ENCODE measurements at places on chromosomes 5 and 9. TPM values are rescaled to one million over a fixed set of nuclear protein-coding genes. Genes with fewer than 3 reads are reported as not detected.
A peak's percentile ranks its signal among the peaks of the same experiment; 100 is the strongest.

DNA sequence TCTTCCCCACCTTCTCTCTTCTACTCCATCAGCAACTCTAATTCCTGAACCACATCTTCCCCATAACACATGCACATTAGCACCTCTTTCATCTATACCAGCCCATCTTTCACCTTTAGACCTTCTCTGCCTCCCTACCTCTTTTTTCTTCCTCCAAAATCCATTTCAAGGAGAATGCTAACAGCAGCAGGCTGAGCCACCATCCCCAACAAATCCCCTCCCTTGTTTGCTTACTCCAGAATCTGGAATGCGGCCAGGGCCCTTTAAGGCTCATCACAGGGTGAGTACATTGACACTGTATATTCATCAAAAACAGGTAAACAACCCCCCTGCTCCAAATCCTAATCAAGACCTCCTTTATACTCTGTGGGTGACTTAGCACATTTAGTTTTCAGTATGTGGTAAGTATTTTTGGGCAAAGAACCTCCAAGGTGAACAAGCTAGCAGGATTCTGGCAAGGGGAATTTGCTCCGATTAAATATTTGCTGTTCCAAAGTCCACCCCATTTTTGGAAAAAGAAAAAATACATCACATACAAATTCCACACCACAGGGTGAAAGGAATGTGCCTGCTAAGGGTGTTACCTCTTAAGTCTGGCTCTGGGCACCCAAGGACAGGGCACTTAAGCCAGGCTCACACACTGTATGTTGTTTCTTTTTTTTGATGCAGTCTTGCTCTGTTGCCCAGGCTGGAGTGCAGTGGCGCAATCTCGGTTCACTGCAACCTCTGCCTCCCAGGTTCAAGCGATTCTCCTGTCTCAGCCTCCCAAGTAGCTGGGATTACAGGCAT, 71.4 kb downstream of the SERINC5 start:
- DNase-seq, result peak; percentile 92

DNA sequence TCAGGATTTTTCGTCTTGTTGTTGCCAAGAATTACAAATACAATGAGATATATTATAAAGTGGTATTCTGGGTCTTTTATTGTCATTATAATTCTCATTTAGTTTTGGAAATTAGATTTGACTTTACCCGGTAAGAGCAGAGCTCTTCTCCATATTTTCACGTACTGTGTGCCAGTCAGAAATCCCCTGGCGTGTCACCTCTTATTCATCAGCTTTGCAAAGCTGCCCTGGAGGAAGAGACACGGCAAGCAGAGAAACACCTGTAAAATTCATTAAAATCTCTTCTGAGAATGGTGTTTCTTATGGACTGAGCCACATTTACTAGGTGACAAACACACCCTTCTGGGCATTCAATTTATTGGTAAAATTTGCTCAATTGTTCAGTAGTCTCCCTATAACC, 440.4 kb downstream of the HINT1 start:
- DNase-seq, result no peak

DNA sequence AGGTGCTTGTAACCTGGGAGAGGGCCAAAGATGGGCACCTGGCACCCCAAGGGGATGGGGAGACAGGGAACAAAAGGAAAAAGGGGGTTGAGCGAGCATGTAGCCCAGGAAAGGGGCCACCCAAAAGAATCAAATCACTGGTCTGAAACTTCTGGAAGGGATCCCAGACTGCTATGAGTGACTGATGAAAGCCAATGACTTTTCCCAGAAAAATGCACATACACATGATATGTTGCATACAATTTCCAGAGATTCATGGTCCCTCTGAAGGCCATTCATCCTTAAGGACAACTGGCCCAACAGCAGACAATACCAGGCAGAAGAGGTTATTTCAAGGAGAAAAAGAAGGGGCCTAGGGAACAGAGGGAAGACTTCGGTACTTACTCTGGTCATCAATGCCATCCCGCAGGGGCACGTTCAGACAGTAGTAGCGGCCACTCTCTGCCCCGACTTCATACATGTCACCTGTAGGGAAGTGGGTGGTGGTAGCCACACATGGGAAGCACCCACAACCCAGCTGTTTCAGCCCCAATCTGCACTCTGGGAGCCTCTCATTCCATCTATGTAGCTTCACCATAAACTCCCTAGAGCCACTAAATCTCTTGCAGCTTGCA, 8.4 kb downstream of the HDAC3 start:
- DNase-seq, result no peak

- DNase-seq, result no peak
These were observed 12.1 kb upstream of the POC5 start for GRCh38 chr5:75729321-75729720.

DNA sequence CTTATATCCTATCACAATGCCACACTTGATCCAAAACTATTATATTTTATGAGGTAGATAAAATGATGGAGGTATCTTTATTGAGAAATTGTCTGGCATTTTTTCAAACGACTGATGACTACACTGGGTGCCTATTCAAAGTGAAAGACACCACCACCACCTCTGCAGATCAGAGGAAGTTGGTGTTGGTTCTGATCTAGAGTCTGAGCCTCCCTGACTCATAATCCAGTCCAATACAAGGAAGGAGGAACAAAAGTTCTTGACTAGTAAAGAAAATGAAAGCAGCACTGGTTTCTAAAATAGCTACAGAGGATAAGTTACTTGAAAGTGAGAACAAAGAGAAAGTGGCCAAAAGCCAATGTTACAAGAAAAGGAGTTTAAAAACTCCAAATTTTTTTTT, 139.9 kb downstream of the RFX3 start:
- no peak for DNase-seq

DNA sequence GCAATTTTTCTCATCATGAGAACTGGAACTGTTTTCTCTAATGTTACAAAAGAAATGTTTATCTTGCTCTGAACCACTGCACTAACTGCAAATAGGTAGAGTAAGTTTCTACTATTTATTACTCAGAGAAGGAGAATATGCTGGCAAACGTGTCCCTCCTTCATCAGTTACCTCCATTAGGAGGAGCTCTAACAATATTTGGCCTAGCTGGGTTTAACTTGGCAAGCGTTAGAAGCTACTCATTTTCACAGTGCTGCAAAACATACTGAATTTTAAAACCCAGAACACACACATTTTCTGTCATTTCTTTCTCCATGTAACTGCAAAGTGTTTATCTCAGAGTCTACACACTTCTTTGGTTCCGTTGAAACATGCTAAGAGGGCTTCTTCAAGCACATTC, 101.0 kb upstream of the GABRG2 start:
- DNase-seq, result peak; percentile 66

GRCh38 chr9:6230037-6230780, 14.6 kb downstream of the IL33 start:
- no peak for DNase-seq

GRCh38 chr5:131148835-131149234, 16.2 kb downstream of the HINT1 start:
- no peak for DNase-seq

- DNase-seq, result no peak
These were observed 103.3 kb downstream of the SYK start for GRCh38 chr9:90904706-90905478.

GRCh38 chr9:72674961-72675360, 153.6 kb downstream of the TMC1 start:
- DNase-seq, result no peak

DNA sequence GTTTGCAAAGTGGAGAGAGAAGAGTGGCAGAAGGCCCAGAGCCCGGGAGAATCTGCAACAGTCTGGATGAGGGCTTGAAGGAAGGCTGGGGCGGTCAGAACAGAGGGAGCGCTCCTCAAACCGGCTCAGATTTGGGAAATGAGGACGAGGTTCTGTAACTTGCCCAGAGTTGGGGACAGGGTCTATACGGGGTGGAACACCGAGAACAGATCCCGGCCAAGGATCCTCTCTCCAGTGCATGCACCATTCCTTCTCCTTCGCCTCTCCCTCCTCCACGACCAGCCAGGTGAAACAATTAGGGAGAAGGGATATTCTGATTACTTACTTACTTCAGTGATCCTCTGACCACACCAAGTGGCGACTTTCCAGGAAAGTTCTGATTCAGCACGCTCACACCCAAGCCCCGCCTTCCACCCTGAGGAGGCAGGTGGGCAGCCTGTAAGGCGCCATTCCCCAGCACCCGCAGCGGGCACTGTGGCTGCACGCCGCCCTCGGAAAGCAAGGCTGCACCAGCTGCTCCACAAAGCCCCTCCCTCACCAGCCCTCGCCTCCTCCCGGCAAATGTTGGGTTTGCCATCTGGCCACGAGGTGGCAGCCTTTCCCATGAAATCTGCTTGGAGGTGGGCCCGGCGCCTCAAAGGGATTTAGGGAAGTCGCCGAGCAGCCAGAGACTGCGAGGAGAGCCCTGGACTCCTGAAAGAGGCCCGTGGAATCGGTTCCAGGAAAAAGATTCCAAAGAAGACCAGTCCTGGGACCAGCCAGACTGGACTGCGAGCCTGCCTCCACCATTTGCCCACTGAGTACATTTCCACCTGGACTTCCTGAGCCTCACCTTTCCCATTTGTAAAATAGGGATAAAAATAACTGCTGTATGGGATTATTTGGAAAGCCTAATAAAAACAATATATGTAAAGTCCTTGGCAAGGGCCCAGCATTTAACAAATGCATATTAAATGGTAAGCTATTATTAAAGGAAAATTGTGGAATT, 22.2 kb upstream of the WWC1 start:
- peak; percentile 96 for DNase-seq

GRCh38 chr5:132302413-132302812, 8.2 kb downstream of the SLC22A4 start:
- DNase-seq, result no peak

- DNase-seq, result peak; percentile 89
These were observed 180.0 kb upstream of the IL12B start for GRCh38 chr5:159510282-159510681.

DNA sequence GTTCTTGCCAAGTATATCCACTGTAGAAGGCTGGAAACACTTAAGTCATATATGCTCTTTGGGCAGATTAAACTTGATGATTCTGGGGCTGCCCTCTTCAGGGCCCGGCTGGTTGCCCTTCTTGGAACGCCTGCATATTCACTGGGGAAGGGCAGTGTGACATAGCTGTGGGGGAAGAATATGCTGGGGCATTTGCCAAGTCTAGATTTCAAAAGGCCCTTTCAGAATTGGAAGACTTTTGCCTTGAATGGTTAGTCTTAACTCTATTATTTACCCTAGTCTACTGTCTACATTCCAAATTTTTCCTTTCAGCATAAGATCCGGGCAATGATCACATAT, 161.2 kb upstream of the PITX1 start:
- DNase-seq, result no peak

DNA sequence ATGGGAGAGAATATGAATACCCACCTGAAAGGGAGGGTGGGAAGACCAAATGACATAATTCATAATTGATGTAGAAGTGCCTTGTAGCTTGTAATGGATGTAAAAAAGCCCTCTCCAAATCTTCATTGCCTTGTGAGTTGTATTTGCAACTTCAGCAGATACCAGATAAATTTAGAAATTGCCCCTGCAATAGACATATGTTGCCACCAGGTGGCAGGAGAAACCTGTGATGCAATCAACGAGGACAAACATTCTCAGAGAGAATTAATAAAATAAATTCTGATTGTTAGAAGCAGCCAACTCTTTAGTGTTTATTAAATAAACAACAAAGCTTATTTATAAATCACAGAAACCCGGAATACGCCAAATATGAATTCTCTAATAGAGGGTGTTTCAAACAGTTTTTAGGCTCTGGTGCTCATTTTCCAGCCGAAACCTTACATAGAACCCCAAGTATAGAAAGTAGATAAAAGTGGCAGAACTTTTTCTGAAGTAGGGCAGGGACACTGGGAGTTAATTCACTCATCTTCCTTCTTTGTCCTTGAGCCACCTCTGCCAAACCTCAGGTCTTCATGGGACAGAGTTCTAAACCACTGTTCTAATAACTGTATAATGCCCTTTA, 147.8 kb downstream of the TMEM38B start:
- peak; percentile 69 for DNase-seq

DNA sequence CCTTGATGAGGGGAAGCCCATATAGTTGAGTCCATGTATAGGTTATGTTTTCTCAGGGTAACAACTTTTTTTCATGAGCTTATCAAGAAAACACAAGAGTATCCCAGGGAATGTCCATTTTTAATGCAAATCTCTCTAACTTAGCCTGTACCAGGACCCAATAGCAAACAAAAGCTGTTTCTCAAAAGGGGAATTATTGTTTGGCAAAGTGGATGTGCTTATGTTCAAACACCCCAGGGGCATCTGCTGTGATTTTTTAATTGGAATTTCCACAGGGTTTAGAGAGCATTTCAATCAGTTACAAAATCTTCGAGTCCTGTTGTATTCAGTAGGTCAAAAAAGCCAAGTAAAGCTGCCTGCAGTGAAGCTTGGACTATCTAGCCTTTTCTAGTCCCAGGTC, 33.4 kb upstream of the CSNK1G3 start:
- no peak for DNase-seq

Gene TMC1
- 0.54 TPM for total RNA-seq

Gene SV2C
- 0.12 TPM for total RNA-seq

Gene TNC
- 2.7 TPM for total RNA-seq

Gene C5orf34
- 11.8 TPM for total RNA-seq

Gene CTSV
- total RNA-seq, result 59.1 TPM

Gene NPM1
- 5,242 TPM for total RNA-seq

Gene PCDHB2
- 28.6 TPM for total RNA-seq

Gene PHF24
- 0.14 TPM for total RNA-seq
